ENCODE measurements at places on chromosomes 1 and 21.

DNA sequence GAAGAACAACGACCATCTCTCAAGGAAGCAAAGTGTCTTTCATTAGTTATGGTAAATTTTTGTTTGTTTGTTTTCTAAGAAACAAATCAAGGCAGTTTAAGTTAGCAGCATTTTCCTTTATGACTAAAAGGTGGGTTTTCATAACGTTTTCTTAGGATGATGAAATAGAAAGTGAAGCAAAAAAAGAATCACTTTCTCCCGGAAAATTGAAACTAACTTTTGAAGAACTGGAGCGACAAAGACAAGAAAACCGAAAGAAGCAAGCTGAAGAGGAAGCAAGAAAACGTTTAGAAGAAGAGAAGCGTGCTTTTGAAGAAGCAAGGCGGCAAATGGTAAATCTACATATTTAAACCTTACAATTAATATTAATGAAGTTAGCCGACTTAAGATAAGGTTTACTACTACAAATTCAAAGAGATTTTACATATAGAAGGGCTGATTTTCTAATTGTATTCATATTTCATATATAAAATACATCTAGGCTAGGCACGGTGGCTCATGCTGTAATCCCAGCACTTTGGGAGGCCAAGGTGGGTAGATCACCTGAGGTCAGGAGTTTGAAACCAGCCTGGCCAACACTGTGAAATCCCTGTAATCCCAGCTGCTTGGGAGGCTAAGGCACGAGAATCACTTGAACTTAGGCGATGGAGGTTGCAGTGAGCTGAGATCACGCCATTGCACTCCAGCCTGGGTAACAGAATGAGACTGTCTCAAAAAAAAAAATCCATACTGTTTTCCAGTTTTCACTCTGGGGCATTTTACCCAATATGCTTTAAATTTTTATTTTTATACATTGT lies 38.3 kb downstream of the NEXN start:
- no peak for DNase-seq

GRCh38 chr1:178458203-178458602 lies 38.6 kb downstream of the CLEC20A start:
- DNase-seq, result no peak

DNA sequence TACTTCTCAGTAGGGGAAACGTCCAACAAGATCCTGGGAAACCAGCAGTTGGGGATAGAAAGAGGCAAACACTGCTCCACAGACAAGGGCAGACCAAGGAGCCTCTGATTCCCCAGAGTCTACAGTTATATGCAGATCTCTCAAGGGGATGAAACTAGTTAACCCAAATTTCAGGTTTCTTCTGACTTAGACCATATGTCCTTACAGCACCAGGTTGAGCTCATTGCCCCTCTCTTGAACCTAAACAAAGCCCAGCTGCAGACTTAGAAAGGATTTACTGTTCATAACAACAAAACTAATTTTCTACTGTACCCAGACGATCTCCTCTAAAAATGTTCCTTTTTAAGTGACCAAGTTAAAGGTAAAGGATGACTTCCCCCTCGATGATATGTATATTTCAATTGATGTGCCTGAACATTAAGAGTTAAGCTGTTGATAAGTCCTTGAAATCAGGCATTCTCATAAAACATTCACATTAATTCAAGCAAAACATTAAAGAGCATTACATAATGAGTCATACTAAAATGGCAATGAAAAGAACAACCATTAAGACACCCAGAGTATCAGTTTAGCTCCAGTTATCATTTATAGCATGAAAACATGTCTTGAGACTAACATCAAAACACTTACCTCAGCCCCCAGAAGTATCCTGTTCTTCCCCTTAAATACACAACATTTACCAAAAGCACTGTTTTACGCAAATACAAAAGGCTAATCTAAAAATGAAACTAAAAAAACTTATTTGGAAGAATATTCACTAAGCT lies 24.1 kb downstream of the SMYD3 start:
- no peak for DNase-seq

DNA sequence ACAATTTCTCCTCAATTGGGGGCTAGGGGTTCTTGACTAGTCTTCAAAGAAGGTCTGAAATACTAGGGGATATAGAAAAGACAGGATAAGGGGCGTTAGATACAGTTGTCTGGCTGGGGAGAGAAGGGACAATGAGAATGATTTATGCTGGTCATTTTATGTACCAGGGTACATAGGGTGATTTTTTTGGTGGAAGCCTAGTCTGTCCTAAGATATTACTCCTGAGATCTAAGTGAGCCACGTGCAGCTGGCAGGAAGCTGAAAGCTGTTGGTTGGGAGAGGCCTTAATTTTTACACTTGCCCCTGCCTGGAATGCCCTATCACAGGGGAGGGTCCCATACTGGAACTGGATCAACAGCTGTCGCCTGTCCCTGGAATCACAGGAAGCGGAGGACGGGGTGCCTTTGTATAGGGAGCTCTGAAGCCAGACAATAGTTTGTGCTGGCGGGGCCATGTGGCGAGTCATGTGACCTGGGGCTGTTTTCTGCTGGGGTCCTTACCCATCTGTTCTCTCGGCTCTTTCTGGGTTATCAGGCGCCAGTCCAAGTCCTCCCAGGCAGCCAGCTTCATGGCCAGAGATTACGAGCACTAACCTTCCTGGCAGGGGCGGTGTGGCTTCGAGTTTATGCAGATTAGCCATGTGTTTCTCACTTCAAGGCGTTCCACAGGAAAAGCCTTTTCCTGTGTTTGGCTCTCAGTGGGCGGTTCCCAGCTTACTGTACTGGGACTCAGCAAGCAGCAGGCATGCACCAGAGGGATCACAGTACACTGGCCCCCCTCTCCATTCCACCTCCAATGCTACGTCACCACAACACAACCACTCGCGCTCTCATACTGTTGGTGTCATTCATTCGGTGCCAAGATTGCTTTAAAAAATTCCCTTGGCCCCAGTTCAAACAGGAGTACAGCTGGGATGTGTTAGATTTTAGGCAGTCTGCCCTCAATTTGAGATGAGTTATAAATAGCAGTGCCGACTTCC lies 27.5 kb downstream of the ARID1A start:
- DNase-seq, result peak; percentile 22

GRCh38 chr1:223466151-223466550 lies 72.9 kb downstream of the CCDC185 start:
- DNase-seq, result no peak

DNA sequence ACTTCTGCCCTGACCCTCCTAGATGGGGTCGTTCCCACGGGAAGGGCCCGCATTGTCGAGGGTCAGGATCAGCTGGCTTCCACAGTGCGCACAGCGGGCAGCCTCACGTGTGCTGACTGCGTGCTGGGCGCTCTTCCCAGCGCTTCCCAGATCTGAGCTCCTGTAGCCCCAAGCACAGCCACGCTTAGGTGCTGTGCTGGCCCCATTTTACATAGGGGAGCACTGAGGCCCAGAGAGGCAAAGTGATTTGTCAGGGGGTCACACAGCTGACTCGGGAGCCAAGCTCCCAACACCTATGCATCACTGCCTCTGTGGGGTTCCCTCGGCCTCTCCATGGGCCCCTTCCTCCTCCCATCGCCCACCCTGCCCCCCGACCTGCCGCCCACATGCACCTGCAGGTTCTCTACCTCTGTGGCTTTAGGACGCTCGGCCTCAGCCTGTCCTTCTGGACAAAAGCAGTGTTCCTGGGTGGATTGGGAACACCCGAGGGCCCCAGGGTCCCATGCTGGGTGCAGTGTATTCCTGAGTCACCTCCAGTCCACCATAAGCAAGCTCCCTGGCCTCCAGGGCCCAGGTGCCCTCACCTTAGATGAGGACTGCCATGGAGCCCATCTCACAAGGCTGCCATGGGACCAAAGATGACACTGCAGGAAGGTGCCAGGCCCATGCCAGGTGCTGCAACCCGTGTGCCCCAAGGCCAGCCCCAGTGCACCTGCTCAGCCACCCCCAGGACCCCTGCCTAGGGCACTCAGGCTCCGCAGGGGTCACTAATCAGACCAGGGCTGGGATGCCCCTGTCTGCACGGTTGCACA lies 23.3 kb downstream of the TFF3 start:
- DNase-seq, result no peak

GRCh38 chr1:246072456-246072955 lies 434.6 kb downstream of the SMYD3 start:
- DNase-seq, result no peak

DNA sequence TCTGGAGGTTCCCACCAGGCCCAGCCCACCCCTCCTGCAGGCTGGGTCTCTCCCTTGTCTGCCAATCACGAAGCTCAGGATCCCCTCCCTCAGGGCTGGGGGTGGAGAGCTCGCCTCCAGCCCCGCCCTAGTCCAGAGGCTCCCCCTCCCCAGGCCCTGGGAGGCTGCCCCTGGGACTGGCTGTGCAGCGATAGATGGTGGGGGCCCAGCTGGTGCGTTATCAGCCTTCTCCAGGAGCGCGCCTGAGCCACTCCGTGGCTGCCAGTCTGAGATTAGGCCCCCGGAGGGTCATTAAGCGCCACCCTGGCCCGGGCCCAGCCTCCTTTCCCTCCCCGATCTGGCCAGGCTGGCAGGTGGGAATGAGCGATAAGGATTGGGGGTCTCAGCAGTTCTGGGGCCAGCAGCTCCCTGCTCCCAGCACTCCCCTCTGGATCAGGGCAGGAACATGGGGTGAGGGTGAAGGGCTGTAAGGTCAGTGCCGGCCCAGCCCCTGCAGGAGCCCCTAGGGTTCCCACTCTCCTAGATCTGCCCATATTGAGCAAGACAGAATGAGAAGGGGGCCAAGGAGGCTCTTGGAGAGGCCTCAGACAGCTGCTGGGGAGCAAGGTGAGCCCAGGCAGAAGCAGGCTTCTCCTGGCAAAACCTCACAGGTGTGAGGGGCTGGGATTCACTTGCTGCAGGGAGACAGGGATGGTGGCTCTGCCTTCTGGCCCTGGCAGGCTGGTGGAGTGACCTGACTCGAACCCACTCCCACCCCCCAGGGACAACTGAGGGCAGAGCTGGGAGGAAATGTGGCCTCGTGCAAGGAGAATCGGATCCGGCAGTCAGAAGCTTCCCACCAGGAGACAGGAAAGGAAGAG lies 8.5 kb downstream of the PDZK1IP1 start:
- no peak for DNase-seq

- no peak for DNase-seq
Observed at GRCh38 chr1:232319518-232320210, 310.3 kb downstream of the SIPA1L2 start.

GRCh38 chr1:36562181-36562685 lies 79.5 kb upstream of the CSF3R start:
- DNase-seq, result no peak

GRCh38 chr21:22311741-22312462 lies 1313.7 kb downstream of the NCAM2 start:
- no peak for DNase-seq

DNA sequence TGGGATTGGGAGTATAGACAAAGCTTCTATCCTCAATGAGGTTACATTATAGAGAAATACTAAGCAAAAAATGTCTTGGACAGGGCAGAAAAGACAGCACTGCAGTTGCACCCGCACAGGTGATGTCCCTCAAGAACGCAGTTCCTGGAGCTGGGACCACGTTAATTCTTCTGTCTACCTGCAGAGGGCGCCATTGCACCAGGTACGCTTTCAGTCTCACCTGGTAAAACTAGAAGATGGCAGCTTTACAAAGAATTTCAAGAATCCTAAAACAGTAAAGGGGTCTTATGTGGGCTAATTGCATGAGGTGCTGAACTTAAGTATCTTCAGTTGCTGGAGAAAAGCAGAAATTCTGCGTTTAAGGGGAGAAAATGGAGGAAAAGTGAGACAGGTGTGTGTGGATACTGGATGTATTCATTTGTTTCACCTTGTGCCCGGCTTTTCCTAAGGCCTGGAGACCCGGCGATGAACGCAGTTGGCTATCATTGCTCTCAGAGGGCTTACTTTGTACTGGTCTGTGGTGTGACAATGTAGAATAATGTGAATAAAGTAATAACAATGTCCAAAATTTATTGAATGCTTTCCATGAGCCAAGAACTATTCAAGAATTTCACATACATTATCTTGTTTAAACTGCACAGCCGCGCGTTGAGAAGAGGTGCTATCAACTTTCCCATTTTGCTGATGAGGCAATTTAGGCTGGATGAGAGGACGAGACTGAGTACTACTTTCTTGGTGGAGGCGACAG lies 276.3 kb upstream of the GREM2 start:
- no peak for DNase-seq

DNA sequence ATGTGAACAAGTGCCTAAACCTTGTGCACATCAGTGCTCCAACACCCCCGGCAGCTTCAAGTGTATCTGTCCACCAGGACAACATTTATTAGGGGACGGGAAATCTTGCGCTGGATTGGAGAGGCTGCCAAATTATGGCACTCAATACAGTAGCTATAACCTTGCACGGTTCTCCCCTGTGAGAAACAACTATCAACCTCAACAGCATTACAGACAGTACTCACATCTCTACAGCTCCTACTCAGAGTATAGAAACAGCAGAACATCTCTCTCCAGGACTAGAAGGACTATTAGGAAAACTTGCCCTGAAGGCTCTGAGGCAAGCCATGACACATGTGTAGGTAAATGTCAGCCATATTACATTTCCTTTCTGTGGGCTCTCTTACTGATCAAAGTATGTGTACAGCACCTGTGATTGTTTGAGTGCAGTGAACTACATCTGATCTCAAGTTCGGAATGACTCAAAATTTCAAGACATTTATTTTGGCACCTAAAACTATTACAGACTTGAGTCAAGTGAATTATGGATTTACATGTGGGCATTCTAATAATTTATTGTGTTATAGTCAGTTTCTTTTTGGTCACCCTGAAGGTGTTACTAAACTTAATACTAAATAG lies 196.5 kb downstream of the TPR start:
- DNase-seq, result no peak

DNA sequence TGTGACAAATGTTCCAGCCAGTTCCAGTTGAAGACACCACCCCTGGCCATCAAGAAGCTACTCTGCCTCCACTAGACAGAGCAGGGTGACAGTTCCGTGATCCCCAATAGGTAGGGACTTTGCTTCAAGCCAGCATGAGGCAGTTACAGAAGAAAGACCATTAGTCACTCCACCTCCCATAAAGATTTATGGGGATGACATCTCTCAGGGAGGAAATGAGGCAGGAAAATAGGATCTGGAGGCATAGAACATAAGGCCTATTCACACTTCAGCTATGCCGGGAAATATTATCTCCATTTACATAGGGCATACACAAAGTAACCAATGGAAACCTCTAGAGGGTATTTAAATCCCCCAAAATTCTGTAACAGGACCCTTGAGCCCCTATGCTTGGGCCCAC lies 3.5 kb upstream of the GBP7 start:
- no peak for DNase-seq

DNA sequence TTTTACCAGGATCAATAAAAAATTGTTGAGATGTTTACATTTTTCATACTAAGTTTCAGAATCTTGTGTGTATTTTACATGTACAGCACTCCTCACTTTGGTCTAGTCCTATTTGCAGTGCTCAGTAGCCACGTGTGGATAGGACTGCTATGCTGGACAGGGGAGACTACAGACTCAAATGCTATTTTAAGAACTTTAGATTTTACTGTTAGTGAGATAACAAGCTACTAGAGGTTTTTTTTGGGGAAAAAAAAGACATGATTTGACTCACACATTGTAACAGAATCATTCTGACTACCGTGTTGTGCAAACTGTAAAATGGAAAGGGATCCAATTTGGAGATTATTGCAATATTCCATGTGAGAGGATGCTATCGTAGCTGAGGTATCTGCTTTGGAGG lies 418.9 kb upstream of the PRMT6 start:
- no peak for DNase-seq

GRCh38 chr1:169022648-169023047 lies 83.8 kb upstream of the ATP1B1 start:
- DNase-seq, result no peak

GRCh38 chr21:43603641-43604504 lies 55.4 kb downstream of the HSF2BP start:
- no peak for DNase-seq

- no peak for DNase-seq
Observed at GRCh38 chr1:93815366-93816110, 63.5 kb downstream of the DNTTIP2 start.

All from activated gamma-delta T cell treated with anti-CD3 and anti-CD28 coated beads, Interleukin-2, amount 50 U/mL, for 16 hours (primary cell).